ENCODE measurements at places on chromosomes 3 and 15. TPM values are rescaled to one million over a fixed set of nuclear protein-coding genes. Genes with fewer than 3 reads are reported as not detected.

The EXD1 gene
- not detected for total RNA-seq

The WNT5A gene
- total RNA-seq: 2.8 TPM

The VIPR1 gene
- 0.56 TPM for total RNA-seq

The MAN2C1 gene
- total RNA-seq: 124 TPM

The SCAANT1 gene
- total RNA-seq: not detected

DNA sequence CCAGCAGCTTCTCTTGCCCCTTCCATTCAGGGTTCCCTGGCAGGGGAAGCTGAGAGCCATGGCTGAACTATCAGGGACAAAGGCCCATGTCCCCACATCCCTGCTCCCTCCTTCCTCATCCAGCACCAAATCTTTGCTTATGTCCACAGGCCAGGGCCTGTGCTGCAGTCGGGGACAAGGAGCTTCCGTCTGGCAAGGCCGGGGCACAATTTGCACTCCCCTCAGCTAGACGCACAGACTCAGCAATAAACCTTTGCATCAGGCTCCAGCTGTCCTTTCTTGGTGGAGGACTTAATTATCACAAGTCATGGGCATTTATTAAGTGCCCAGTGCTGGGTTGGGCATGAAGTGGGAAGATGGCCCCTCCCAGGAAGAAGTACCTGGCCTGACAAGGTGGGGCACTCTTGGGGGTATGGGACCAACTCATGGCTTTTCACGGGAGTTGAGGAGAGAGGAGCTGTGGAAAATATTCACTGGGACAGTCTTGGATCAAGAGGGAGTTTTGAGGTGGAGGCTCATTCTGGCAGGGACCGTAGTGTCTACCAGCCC is 4.9 kb downstream of the GNAT1 start:
- DNase-seq: no peak

DNA sequence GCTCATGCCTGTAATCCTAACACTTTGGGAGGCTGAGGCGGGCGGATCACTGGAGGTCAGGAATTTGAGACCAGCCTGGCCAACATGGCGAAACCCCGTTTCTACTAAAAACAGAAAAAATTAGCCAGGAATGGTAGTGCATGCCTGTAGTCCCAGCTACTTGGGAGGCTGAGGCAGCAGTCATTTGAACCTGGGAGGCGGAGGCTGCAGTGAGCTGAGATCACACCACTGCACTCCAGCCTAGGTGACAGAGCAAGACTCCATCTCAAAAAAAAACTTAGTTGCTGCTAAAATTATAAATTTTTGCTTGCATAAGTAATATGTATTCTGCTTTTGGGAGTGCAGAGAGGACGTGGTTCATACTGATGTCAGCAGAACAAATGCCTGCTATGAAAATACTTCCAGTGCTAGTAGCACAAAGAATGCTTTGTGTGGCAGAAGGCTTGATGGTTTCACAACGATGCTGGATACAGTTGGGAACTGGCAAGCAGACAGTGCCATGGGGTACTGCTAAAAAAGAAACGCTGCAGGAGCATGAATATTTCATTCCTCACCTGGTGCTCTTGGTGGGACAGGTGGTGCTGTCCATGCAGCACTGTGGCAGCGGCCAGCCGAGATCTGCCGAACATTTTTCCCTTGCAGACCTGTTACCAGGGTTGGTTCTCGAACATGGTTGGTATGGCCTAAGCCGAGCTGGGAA is 31.1 kb downstream of the FBXL22 start:
- DNase-seq: no peak

DNA sequence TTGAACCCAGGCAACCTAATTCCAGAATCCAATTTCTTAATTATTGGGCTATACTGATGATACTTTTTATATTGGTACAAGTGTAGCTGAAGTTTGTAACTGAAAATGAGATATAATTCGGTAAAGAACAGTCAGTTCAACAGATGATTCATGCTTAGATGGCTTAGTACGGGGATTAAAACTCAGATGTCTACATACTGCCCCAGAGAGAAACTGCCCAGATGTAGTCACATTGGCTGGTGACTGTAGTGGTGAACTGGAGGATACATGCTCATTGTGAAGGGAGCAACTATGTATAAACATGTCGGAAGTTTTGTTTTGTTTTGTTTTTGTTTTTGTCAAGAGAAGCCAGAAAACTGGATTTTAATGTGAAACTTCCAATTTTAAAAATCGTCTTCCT is 179.6 kb downstream of the ADAMTSL3 start:
- no peak for DNase-seq

GRCh38 chr3:27360113-27361078 is 8.8 kb downstream of the NEK10 start:
- no peak for DNase-seq

GRCh38 chr15:88031461-88031860 is 225.1 kb downstream of the NTRK3 start:
- no peak for DNase-seq

- no peak for DNase-seq
These were observed 125.9 kb upstream of the C15orf61 start for GRCh38 chr15:67394873-67395639.

- DNase-seq: no peak
These were observed 92.9 kb downstream of the WDR76 start for GRCh38 chr15:43919540-43920253.

DNA sequence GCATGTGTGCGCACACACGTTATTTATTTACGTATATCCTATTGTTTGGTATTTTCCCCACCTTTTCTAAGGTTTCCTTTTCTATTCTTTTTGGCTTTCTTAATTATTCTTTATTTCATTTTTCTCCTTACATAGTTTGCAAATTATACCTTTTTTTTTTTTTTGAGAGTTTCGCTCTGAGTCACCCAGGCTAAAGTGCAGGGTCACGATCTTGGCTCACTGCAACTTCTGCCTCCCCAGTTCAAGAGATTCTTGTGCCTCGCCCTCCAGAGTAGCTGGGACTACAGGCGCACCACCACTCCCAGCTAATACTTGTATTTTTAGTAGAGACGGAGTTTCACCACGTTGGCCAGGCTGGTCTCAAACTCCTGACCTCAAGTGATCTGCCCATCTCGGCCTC is 20.0 kb upstream of the CILP start:
- no peak for DNase-seq

DNA sequence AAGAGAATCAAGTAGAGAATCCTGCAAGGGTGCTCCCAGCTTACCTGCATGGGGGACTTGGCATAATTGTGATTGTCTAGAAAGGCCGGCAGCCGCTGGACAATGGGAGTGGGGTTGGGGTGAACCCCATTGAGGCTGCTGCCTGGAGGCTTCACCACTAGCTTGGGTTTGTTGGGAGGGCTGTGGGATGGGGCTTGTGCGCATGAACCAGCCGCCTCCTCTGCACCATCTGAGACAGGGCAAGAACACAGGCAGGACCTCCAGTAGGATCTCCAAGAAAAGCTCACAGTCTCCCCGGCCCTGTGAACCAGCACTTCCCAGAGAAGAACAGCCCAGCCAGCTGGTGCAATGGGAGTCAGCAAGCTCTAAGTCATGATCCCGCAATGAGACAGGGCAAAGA is 39.8 kb downstream of the SEMA3G start:
- DNase-seq: no peak

- DNase-seq: no peak
These were observed 1027.7 kb upstream of the NR2F2 start for GRCh38 chr15:95302809-95303208.

GRCh38 chr3:42276141-42277132 is 10.5 kb upstream of the CCK start:
- DNase-seq: no peak

- DNase-seq: peak; percentile 84
These were observed 135.7 kb upstream of the IL12A start for GRCh38 chr3:159852821-159853505.

DNA sequence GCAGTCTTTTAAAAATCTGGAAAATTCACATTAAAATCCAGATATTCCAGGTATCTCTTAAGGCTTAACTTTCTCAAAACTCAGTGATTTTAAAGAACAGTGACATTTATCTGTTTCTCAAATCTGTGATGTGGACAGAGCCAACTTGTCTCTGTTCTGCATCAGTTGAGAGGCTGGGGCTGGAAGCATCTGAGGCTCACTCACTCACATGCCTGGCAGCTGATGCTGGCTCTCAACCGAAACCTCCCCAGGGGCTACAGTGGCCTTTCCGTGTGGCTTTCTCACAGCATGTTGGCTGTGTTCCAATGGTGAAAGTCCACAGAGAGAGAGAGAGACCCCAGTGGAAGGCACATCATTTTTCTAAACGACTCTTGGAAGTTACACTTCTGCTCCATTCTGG is 53.5 kb downstream of the CEMIP start:
- no peak for DNase-seq

GRCh38 chr3:120708408-120708807 is 26.4 kb upstream of the HGD start:
- no peak for DNase-seq

DNA sequence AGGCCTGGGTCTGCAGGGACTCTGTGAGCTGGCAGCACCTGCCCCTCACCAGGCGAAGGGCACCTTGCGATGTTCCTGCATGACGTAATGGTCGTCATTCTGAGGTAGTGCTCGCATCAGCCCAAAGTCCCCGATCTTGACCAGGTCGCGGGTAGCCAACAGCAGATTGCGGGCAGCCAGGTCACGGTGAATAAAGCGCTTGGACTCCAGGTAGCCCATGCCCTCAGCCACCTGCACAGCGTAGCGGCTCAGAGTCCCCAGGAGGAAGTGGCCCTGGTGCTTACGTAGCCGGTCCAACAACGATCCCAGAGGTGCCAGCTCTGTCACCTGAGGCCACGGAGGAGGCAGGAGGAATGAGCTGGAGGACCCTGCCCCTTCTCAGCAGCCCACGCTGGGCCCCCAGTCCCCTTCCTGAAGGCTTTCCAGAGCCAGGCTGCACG is 26.3 kb downstream of the TNK2 start:
- no peak for DNase-seq

DNA sequence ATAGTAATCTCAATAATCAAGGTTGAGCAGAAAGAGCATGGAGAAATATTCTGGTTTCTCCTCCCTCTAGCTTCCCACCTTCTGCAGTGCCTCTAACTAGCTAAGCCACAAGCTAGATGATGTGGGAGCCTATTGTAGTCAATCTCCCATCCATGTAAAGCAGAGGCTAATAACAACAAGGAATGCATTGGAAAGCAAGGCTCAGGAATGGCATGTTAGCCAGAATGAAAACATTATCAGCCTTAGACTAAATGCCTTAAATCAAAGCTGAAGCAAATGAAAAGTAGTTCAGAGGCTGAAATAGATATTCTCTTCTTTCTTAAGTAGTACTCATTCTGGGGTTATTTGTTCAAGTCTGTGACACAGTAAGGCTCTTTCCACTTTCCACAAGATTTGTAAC is 350.3 kb upstream of the DPPA4 start:
- DNase-seq: no peak

GRCh38 chr3:147405231-147406027 is 914 bp downstream of the ZIC4 start:
- DNase-seq: no peak
